ENCODE measurements at places on chromosomes 13 and 19.

GRCh38 chr13:59681636-59682311 lies 482.0 kb downstream of the DIAPH3 start:
- no peak for DNase-seq

DNA sequence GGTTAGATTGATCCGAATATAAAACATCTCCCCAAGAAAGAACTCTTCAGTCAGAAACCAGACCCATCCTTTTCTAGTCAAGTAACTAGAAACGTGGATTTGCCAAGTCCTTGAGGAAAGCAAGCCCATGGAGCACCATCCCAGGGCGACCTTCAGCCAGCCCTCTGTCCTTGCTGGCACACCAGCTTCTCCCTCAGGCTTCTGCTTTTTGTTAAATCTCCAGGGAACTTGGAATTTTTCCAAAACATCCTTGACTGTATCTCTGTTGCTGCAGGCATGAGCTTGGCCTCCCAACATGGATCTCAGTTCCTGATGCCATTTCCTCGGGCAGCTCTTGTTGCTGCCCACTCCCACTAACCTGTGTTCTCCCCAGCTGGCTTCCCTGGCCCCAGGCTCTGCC lies 27.1 kb upstream of the C1QTNF9 start:
- DNase-seq: no peak

- DNase-seq: no peak
Observed at GRCh38 chr13:73939603-73940002, 194.6 kb downstream of the KLF12 start.

- DNase-seq: no peak
Observed at GRCh38 chr13:113449693-113450347, 3.5 kb downstream of the ADPRHL1 start.

DNA sequence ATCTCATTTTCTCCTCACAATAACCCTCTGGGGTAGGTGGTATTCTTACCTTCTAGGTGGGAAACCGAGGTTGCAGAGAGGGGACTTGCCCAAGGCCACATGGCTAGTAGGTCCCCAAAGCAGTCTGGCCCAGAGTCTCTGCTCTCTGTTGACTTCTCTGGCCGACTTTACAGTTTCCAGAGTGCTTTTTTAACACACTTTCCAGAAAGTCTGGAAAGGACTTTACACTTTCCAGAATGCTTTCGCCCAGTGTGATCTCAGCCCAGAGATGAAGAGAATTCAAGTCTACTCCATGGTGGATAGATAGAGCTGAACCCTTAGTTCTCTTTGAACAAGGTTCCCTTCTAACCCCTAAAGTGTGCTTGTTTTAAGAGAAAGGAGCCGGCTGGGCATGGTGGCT lies 12.2 kb downstream of the ARHGAP35 start:
- no peak for DNase-seq

GRCh38 chr19:40247178-40247577 lies 20.7 kb upstream of the CCNP start:
- no peak for DNase-seq

GRCh38 chr13:100124265-100124664 lies 35.4 kb downstream of the PCCA start:
- no peak for DNase-seq

DNA sequence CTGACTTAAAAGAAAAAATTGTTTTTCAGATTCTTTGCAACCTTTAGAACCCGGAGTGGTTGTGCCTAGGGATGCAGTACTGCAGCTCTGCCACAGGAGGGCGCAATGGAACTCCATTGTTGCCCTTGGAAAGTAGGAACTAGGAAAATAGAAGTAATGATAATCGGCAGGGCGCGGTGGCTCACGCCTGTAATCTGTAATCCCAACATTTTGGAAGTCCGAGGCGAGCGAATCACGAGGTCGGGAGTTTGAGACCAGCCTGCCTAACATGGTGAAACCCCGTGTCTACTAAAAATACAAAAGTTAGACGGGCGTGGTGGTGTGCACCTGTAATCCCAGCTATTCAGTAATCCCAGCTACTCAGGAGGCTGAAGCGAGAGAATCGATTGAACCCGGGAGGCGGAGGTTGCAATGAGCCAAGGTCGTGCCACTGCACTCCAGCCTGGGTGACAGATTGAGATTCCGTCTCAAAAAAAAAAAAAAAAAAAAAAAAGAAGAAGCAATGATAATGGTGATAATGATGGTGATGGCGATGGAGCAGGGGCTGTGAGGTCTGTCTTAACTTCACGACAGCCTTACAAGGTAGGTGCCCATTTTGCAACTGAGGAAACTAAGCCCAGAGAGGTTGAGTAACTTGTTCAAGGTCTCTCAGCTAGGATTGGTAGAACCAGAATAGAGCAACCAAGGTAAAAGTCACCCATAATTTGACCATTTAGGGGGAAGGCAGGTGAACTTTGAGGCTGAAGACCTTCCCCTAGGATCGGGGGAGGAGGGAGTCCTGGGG lies 5.5 kb upstream of the ADAMTS10 start:
- peak; percentile 43 for DNase-seq

GRCh38 chr19:2084993-2085720 lies 11.0 kb downstream of the MOB3A start:
- DNase-seq: peak; percentile 95

GRCh38 chr19:9538183-9539058 lies at the start of gene ZNF426:
Gene ZNF426 (minus strand): TSS chr19:9538645. CDS start chr19:9536232, 2,413 bp downstream.
- DNase-seq: peak; percentile 76

GRCh38 chr13:86826232-86826631 lies 844.9 kb upstream of the SLITRK5 start:
- DNase-seq: no peak

- DNase-seq: no peak
Observed at GRCh38 chr19:15635016-15635805, 5.5 kb upstream of the CYP4F3 start.

- no peak for DNase-seq
Observed at GRCh38 chr13:78193846-78194245, 275.2 kb upstream of the EDNRB start.

GRCh38 chr13:30792285-30793000 lies 57.1 kb downstream of the ALOX5AP start:
- no peak for DNase-seq

- no peak for DNase-seq
Observed at GRCh38 chr19:955803-956765, 28.1 kb upstream of the WDR18 start.

DNA sequence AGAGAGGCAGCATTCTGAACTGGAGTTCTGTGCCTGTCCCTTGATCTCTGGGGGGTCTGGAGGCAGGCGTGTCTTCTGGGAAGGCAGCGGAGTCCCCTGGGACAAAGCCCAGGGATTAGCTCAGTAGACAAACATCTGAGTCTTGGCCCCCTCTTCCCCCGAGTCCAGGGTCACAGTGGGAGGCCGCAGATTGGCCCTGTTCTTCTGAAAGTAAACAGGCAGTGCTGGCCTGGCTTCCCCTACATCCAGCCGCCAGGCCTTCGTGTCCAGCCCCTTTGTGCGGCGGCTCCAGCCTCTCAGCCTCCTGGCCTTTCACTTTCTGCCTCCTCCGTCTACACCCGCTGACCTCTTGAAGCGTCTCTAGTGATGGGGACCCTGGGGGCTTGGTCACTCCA lies 989 bp downstream of the NFILZ start:
- DNase-seq: no peak

GRCh38 chr13:95327190-95327589 lies 25.9 kb upstream of the ABCC4 start:
- no peak for DNase-seq

GRCh38 chr19:16446108-16446723 lies 25.6 kb downstream of the EPS15L1 start:
- DNase-seq: no peak

GRCh38 chr13:79258489-79258888 lies 147.6 kb downstream of the RBM26 start:
- DNase-seq: no peak

DNA sequence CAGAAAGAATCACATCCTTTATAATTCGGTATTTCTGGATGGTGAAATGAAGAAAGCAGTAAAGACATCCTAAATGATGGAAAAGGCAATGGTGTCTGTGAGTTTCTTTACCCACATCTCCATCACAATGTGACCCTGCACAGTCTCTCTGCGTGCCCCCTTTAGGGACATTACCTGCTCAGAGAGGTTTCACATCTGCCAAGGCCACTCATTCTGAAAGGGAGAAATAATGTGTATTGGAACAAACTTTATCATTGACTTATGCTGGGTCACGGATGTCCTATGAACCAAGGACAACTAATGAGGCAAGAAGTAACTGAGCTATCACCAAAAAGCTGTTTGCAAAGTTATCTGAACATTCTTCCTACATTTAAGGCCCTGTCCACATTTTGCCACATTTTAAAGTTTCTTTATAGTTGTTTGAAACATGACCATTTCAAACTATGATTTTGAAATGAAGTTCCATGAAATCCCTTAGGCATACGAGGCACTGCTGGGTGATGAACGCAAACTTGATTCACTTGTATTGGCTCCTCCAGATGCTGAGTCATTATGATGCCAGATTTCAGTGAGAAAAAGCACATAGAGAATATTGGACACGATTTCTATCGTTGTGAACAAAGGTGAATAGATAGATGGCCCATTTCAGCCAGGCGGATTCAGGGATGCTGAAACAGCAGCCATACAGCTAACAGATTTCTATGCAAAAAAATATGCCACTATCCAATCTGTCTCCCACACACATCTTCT lies 63.5 kb upstream of the HMGB1 start:
- DNase-seq: no peak

DNA sequence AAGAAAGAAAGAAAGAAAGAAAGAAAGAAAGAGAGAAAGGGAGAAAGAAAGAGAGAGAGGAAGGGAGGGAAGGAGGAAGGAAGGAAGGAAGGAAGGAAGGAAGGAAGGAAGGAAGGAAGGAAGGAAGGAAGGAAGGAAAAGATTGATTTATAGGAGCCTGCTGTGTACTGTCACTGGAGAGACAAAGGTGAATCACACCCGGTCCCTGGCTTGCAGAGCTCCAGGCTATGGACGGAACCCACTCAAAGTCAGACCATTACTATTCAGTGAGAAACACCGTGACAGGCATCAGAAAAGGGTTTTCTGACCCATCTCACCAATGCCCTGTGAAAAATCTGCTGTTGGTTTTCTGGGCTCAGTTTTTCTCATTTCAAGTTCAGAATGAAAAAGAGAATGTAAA lies 7.3 kb upstream of the CEACAM6 start:
- no peak for DNase-seq

GRCh38 chr19:50197348-50197747 lies 6.1 kb upstream of the MYH14 start:
- no peak for DNase-seq

DNA sequence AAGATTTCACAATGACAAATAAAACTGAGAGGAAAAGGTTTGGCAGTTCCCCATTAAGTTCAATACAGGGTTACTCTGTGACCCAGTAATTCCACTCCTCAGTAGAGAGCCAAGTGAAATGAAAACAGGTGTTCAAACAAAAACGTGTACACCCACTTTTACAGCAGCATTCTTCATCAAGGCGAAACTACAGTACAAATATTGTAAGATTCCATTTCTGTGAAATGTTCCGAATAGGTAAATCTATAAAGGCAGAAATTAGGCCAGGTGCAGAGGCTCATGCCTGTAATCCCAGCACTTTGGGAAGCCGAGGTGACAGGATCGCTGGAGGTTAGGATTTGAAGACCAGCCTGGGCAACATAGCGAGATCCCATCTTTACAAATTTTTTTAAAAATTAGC lies 8.9 kb upstream of the GDF15 start:
- no peak for DNase-seq

GRCh38 chr19:17339088-17339741 lies 1.9 kb downstream of the GTPBP3 start:
- DNase-seq: no peak

GRCh38 chr19:48397263-48398101 lies 4.0 kb downstream of the GRIN2D start:
- no peak for DNase-seq

GRCh38 chr19:46863818-46864629 lies 3.2 kb downstream of the ARHGAP35 start:
- no peak for DNase-seq

- DNase-seq: peak; percentile 39
Observed at GRCh38 chr19:51690454-51691073, 2.6 kb upstream of the SPACA6 start.

DNA sequence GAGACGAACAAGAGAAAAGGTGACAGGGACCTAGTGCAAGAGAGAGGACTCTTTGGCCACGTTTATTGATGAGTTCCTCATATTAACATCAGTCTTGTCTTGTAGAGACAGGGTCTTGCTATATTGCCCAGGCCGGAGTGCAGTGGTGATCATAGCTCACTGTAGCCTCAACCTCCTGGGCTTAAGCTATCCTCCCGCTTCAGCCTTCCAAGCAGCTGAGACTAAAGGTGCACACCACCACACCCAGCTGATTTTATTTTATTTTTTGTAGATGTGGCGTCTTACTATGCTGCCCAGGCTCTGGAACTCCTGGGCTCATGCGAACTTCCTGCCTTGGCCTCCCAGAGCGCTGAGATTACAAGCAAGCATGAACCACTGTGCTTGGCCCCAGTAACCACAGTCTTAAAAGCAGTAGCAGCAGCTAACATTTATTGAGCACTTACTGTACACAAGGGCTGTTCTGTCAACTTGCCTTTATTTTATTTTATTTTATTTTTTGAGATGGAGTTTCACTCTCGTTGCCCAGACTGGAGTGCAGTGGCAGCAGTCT lies 1.1 kb upstream of the SH2D3A start:
- no peak for DNase-seq

GRCh38 chr13:46340011-46340410 lies 47.0 kb downstream of the RUBCNL start:
- DNase-seq: no peak

- DNase-seq: no peak
Observed at GRCh38 chr13:99174533-99175100, 26.0 kb upstream of the UBAC2 start.

GRCh38 chr19:806815-807421 lies 9.7 kb downstream of the PTBP1 start:
- DNase-seq: no peak

DNA sequence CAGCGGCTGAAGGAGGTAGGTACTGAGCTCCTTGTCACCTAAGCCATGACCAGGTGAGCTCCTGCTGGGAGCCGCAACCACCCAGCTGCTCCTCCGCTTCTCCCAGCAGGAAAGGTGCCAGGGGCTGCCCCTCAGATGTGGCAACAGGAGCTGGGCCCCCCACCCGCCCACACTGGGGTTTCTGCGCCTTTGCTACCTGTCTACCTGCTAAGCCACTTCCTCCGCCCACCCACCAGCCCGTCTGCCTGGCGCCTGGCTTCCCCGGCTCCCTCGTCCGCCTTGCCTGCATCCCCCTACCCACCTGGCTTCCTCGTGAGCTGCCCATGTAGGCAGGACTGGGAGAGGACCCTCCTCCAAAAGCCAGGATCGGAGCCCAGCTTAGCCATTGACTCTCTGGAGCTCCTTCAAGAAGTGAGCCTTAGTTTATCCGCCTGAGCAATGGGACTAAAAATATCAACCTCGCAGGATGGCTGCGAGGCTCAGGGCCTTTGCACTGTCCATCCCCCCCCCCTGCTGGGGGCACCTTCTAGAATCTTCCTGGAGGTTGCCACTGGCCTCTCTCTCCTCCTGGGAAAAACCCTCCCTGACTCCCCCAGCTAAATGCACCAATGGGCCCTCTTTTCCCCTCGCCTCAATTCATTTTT lies 55.8 kb upstream of the KLF2 start:
- DNase-seq: no peak

DNA sequence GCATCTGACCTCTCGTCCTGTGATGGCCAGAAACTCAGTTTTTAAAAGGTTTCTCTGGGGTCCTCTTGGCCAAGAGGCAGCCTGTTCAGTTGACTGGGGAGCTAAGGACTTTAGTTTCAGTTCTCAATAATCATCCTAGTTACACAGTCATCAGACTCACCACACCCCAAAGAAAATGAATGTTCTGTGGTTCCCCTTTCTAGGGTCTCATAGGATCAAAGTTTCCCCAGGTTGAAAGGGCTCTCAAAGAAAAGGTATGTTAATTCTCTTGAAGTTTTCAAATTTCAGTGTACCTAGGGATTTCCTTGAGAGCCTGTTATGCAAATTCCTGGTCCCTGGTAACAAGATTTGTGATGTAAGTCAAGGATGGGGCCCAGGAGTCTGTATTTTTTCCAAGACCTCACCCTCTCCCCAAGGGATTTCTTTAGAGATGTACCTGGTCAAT lies 94.9 kb downstream of the FAM216B start:
- no peak for DNase-seq
